EH (cell line): ENCODE measurements at places on chromosomes 3 and 15.

DNA sequence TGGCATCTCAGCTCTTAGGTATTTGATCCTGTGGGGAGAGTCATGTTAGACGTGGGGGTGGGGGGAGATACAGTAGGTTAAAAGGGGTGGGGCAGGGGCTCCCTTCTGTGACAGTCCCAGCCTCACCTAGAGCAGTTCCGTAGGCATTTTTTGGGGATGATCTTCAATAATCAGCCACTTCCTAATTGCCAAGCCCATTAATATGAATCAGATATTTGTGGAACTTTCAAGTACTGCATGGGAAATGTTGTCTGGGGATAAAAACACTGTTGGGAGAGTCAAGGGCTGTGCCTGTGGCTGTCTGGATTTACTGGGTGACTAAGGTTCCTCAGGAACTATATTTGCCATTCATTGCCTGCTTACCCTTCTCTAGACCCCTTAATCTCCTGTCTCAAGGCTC is 9.5 kb downstream of the C3orf52 start:
- no peak for DNase-seq

- DNase-seq = no peak
These were observed 85.3 kb upstream of the ADAMTS9 start for GRCh38 chr3:64773137-64773536.

DNA sequence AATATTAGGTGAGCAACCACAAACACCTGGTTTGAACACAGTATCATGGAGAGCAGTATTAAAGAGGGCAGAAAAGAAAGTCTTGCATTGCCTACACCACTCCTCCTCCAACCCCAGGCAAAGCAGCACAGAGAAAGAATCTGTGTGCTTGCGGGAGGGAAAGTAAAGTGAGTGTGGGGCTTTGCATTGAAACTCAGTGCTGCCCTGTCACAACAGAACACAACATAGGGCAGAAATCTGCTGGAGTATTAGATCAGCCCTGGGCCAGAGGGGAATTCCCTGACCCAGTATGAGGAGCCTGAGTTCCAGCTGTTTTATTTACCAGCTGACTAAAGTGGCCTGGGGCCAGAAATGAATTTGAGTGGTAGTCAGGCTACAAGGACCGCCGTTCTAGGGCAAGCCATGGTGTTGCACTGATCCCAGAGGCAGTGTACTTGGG is 75.5 kb downstream of the SPATA16 start:
- DNase-seq = peak; percentile 4

DNA sequence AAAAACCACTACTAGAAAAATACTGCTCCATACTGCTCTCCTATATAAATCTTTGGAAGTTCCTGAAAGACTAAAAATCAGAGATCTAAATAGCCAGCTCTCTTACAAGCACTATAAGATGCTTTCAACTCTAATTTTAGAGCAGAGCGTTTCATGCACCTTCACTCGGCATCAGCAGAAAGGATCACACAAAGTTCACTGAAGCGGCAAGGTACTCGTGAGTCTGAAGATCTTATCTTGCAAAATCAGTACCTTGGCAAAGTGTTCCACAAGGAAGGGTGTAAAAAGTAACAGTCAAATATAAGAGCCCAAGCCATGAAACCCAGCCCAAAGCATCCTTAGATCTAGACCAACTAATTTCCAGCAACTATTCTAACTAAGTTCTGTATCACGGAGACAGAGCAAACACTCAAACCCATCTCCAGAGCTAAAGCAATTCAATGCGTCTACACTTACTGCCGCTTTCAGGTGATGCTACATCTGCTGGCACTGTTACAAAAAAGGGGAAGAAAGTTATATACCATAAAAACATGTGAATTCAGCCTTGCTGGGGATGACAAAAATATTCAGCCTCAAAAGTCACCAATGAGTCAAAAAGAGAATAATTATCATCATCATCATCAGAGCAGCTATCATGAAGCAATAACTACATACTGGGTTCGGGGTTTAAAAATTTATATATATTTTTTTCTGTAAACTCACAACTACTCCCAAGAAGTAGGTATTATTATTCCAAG is 16.3 kb downstream of the VPS39 start:
- DNase-seq = no peak

GRCh38 chr3:197942956-197943556 is 6.9 kb upstream of the RPL35A start:
- peak; percentile 59 for DNase-seq
